ENCODE measurements at places on chromosomes 16 and 17.

DNA sequence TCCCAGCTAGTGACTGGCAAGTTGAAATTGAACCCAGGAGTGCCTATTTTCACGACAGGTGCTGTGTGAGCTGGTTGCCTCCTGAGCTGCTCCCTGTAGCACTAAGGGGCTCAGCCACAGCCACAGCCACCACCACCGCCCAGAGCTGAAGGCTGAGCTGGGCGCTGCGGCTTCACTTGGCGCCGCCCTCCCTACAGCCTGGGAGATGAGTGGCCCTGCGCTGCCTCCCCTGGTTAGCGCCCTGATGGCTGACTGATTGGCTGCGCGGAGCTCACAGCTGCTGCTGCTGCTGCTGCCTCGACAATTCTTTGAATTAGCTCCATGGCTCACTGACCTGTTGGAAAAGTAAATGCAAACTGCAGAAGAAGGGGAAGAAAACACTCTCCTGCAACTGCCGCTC lies 91.8 kb upstream of the TMEM132E start:
- DNase-seq, result no peak

- no peak for DNase-seq
These were observed 339.1 kb upstream of the RBFOX1 start for GRCh38 chr16:6993544-6993943.

DNA sequence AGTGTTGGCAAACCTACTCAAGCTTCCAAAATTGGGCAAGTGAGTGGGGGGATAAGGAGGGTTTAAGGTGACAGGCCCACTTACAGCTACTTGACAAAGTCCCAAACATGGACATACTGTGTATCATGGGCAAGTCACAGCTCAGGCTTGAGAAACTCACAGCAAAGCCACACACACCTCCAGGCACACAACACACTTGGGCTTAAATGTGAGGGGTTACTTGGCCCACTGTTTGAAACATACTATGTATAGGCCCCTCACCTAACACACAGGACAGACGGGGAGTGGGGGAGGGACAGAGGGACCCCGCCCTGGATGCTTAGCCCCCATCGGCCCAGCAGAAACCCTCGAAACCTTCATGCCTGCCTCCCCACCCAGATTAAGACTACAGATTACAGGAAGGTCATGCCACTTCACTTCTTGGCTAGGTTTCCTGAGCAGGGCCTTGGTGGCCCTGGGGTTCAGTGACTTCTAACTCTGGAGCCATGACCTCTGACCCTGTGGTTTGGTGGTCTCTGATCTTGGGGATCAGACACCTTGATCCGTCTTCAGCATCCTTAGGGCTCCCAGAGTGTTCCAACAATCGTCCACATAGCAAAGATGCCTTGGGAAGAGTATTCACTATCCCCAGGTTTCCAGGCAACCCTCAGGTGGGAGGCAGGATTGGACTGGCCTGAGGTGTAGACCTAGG lies 2.3 kb upstream of the SAMD14 start:
- no peak for DNase-seq

- DNase-seq, result no peak
These were observed 16.3 kb downstream of the MEIOC start for GRCh38 chr17:44672479-44673093.

- DNase-seq, result no peak
These were observed 133.5 kb upstream of the FOXF1 start for GRCh38 chr16:86376837-86377236.

DNA sequence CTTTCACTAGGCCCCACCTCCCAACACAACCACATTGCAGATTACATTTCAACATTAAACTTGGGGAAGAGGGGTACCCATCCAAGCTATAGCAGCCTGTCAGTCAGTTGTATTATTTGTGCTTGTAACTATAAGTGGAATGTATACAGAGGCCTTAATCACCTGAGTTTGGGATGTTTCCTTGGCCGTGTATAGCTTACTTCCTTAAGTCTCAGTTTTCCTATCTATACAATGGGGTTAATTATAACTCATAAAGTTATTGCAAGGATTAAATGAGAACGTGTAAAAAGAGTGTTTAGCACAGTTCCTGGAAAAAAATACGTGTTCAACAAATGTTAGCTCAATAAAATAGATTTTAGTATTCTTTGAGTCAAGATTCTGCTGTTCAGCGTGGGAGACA lies 165.5 kb upstream of the FAM20A start:
- no peak for DNase-seq

- DNase-seq, result no peak
These were observed 32.6 kb upstream of the ERN1 start for GRCh38 chr17:64162554-64162953.

DNA sequence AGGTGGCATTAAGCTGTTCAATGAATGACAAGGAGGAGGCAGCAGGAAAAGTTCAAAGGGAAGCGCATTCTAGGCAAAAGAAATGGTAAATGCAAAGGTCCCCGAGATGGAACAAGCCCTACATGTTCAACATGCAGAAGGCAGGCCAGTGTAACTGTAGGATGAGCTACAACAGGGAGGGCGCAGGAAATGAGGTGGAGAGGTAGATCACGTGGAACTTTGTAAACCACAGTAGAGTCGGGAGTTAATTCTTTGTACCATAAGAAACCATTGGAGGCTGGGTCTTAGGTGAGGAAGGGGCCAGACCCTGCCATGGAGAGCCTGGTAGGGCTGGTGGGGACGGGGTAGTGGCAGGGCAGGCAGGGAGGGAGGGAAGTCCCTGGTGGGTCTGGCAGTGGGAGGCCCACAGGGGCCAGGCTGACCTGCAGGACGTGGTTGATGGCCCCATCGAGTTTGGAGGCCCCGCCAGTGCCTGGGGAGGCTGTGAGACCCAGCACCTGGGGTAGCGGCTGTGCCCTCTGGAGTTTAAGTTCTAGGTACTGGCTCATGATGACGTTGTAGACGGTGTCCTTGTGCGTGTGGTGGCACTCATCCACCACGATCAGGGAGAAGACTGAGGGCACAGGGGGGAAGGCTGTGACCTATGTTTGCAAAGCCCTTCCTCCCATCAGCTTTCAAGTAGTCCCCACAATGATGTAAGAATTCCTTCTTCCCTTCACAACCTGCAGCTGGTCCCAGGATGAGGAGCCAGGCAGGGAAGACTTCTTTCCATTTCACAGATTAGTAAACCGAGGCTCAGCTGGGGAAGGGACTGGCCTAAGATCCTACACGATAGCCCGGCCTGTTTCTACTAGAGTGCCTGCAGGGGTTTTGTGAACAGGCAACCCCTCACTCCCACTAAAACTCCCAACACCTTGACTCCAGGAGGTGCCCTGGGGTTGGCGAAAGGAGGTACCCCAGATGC lies 1.9 kb downstream of the DHX58 start:
- DNase-seq, result no peak

Measured in stimulated activated CD8-positive, alpha-beta memory T cell treated with anti-CD3 and anti-CD28 coated beads, Interleukin-12 subunit alpha, Interleukin-12 subunit beta, amount 100 ng/mL, for 4 hours (primary cell).